CD4-positive, alpha-beta T cell (primary cell): ENCODE measurements at places on chromosomes 5 and 9.
A peak's percentile ranks its signal among the peaks of the same experiment; 100 is the strongest.

DNA sequence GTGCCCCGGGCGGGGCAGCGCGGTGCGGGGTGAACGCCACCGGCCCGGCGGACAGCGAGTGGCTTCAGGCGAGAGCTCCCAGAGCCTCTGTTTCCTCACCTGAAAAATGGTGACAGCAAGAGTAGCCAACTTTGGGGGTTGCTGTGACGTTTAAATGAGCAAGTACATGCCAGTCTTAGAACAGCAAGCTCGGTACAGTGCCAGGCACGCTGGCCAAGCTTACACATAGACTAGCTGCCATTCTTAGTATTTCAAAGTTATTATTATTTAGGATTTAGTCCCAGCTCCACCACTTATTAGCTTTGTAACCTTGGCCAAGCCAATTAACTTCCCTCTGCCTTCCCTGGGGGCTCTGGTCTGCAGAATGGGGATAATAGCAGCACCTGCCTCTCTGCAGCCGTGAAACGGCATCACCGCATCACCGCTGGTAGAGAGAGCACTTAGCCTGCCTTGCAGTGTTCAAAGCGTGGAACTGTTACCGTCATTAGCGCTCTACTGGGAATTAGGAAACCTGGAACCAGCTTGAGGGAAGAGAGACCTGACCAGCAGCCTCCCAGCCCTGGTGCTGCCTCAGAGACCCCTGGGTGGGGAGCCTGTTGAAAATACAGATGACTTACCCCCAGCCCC lies at the start of gene C9orf50:
Gene C9orf50, minus strand, starts transcription at position 433 of the 627 bp plus-strand sequence. CDS start 527 bp downstream, outside the sequence.
- no peak for DNase-seq

GRCh38 chr9:34267660-34268059 lies 61.4 kb downstream of the KIF24 start:
- no peak for DNase-seq

DNA sequence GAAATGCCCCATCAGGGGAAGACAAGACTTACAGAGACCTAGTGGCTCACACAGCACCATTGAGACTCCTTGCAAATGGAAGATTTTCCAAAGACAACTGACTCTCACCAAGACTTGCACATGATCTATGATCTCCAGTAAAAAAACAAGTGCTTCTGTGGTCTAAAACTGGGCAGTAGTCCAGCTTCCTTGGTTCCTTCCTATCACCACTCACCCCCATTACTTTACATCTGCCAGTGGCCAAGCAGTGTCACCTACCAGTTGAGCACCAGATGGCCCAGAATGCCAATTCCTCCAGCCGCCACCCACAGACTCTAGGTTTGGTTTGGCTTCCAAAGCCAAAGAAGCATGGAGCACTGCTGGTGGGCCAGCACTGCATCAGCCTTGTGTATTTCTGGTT lies 47.7 kb downstream of the SH3TC2 start:
- DNase-seq = no peak

GRCh38 chr9:134752471-134753168 lies 111.0 kb downstream of the COL5A1 start:
- no peak for DNase-seq

DNA sequence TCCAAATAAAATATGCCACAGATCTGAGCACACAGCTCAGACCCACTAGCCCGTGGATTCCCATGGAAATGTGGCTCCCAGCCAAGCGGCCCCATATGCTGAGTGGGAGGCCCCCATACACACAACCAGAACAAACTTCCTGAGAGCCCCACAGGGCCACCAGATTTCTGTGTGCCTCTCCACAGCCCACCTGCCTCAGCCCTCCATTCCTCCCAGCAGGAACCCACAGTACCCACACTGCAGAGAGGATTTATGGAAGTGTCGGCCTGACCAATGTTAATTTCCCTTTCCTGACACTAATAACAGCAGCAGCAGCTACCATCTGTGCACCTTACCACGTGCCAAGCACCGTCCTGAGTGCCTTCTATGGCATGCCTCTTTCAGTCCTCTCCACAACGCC lies 99.3 kb upstream of the SPOCK1 start:
- DNase-seq = no peak

GRCh38 chr9:89444274-89444673 lies 53.6 kb downstream of the SEMA4D start:
- DNase-seq = peak; percentile 66

GRCh38 chr9:37669232-37669631 lies 18.5 kb downstream of the FRMPD1 start:
- DNase-seq = no peak

DNA sequence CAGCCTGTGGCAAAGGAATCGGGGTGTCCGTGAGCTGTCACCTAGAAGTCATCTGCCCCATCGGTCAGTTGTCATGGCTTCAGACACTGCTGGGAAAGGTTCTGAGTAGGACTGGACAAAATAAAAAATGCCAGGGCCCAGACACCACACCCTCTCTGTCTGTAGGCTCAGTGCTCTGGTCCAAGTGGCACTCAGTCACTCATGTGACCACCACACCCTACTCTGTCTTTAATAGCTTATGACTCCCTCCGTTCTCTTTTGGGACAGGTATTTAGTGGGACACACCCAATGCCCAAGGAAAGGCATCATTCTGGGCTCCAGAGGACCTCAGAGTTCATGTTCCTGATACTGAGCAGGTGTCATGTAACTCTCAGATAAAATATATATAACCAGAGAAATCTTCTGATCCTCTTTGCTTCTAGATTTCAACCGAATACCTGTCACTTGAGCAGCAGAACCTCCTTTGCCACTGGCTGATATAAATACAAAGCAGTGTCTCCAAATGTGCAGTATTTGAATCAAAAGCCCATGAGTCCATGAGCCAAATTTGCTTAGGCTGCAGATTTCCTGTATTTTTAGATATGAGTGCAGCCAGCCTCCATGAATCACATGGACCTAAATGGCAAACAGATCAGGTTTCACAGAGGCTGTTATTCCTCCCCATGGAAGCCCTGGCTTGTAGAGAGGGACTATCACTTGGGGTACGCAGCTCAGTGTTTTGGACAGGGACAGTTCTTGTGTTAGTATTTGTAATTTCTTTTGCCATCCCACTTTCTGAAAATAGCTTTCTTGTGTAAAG lies 272.0 kb downstream of the ARHGAP26 start:
- DNase-seq = no peak

DNA sequence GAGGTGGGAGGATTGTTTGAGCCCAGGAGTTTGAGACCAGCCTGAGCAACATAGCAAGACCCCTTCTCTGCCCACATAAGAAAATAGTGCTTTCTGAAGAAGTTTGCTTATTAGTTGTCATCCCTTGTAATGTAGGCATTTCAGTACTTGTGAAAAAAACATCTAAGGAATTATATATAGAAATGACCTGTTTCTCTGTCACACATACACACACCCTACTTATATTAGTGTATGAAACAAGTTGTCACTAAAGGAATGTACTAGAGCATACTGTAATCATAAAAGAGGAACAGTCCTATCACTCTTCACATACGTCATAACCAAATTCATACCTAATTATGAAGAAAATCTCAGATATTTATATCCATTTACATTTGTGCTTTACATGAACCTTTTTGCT lies 122.0 kb downstream of the NIPBL start:
- DNase-seq = no peak

GRCh38 chr5:126208691-126209090 lies 214.5 kb upstream of the GRAMD2B start:
- no peak for DNase-seq

DNA sequence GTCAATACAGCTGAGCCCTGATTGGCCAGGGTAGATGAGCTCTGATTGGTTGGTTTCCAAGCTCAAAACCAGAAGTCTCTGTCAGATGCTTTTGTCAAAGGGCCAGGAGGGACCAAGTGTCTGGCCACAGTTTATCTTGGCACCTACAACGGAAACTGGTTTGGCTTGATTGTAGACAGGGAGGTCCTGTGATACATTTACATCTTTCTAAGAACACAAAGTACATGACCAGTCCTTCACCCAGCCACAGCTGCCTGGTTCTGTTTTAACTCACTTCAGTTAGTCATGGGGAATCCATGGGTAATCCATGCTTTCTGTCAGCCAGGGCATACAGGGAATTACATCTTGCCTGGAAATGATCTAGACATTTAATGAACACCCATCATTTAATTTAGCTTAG lies 171.2 kb downstream of the SLC12A2 start:
- DNase-seq = no peak

DNA sequence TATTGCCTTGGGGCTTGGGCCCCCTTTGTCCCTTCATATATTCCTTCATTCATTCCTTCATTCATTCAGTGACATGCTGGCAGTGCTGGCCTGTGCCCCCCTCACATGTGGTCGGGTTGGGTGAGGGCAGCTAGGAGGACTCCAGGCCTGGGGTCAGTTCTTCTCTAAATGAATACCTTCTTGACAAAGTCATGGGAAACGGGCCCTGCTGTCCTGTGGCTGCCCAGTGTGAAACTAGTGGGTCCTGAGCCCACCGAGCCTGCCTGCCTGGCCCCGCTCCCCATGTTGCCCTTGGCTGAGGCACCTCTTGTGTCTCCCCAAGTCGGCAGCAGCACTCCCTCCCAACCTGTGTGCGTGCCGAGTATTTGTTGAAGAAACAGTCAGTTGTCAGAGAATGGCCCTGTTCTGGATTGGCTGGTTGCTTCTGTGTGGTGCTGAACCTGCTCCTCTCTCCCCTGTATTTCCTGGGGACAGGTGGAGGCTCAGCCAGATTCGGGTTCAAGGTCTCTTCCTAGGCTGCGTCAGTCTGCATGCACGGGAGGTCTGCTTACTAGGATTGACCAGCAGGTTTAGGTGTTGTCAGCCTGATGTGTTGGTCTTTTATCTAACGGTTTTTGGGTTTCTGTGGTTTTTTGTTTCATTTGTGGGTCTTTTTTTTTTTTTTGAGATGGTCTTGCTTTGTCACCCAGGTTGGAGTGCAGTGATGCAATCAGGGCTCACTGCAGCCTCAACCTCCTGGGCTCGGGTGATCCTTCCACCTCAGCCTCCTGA lies 3.0 kb upstream of the CEL start:
- no peak for DNase-seq

GRCh38 chr9:36874921-36875320 lies 159.1 kb downstream of the PAX5 start:
- DNase-seq = no peak

GRCh38 chr9:114884787-114885452 lies 45.5 kb downstream of the TNFSF8 start:
- DNase-seq = no peak

DNA sequence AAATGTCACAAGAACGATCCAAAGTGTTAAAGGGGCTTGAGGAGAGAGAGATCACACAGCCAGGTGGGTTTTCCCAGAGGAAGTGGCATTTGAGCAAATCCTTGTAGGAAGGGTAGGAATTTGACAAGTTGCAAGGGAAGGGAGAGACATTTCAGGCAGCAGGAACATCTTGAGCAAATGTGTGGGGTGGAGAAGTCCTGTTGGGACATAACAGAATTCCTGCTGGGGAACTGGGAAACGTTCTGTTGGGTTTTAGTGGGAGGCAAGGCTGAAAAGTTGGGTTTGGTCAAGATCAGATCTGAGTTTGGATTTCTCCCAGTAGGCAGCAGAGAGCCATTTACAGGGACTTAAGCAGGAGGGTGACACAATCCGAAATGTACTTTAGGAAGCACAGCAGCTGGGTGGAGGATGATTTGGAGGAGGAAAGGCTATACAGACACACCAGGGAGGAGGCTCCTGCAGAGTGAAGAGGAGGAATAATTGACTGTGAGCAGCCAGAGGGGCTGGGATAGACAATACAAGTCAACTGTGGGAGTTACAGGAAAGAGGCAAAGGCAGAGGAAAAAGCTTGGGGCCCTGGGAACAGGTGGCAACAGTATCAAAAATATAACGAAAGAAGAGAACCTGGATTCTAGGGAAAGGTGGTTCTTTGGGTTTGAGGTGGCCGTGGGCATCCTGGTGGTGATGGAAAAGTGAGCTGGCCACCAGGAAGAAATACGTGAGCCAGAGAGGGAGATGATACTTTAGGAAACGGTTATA lies 3.1 kb upstream of the ZSWIM6 start:
- DNase-seq = no peak

- no peak for DNase-seq
These were observed 22.5 kb downstream of the EDIL3 start for GRCh38 chr5:84362061-84362720.

GRCh38 chr5:173458828-173459609 lies 130.8 kb upstream of the STC2 start:
- no peak for DNase-seq

- DNase-seq = no peak
These were observed 17.4 kb downstream of the EGR1 start for GRCh38 chr5:138482638-138483037.

- DNase-seq = no peak
These were observed 671.3 kb downstream of the PRELID2 start for GRCh38 chr5:145163876-145164275.

DNA sequence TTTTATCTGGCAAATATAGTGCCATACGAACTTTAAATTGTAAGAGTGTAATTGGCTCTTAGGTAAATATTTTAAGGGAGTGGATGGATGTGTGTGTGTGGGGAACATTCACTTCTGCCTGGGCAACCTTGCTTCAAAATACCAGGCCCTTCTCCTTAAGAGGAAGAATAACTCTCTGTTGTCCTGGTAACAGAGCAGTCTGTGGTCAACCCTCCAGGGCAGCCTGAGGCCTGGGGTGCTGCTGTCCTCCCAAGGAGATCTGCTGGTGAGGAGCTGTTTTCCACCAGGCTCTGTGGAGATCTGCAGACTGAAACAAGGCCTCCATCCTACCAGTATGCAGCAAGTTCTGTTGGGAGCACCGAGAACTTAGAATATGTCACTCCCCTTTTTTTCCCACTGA lies 325.2 kb downstream of the PSAT1 start:
- DNase-seq = no peak

GRCh38 chr5:156647034-156647451 lies 203.1 kb upstream of the PPP1R2B start:
- DNase-seq = no peak

GRCh38 chr9:127612939-127613582 lies 984 bp downstream of the STXBP1 start:
- DNase-seq = peak; percentile 28

DNA sequence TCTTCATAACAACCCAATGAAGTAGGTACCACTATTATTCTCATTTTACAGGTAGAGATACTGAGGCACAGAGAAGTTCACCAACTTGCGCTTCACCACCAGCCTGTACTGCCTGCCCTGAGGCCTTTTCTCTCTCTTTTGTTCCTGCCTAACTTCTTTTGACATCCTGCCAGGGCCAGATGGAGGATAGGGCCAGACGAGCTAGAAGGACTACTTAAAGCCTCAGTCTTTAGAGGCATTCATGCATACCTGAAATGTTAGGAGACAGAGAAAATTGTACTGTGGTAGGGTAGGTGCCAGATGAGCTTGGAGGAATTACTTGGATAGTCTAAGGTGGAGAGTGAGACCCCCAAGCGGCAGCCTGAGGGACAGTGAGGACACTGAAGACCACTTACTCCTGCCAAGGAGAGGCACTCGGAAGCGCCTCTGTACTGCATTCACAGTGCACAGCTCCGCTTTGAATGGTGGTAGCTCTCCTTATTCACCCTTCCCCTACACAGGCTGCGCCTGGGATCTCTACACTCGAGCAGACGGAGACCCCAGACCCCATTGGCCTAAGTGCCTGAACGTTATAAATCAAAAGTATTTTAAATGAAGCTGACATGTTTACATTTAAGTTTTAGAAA lies 6.2 kb upstream of the ORM1 start:
- no peak for DNase-seq

- no peak for DNase-seq
These were observed 994 bp downstream of the IRGM start for GRCh38 chr5:150847334-150847695.
